Activated CD8-positive, alpha-beta memory T cell treated with anti-CD3 and anti-CD28 coated beads, Interleukin-2, amount 10 ng/mL, durations not matched to agents 7 days and 5 days (primary cell): ENCODE measurements at places on chromosomes 1 and 21. TPM values are rescaled to one million over a fixed set of nuclear protein-coding genes. Genes with fewer than 3 reads are reported as not detected.

Gene EPB41
- 73.7 TPM for total RNA-seq

Gene PDPN
- not detected for total RNA-seq

Gene USP33
- total RNA-seq = 46.2 TPM

Gene NES
- not detected for total RNA-seq

Gene GSTM5
- total RNA-seq = not detected

DNA sequence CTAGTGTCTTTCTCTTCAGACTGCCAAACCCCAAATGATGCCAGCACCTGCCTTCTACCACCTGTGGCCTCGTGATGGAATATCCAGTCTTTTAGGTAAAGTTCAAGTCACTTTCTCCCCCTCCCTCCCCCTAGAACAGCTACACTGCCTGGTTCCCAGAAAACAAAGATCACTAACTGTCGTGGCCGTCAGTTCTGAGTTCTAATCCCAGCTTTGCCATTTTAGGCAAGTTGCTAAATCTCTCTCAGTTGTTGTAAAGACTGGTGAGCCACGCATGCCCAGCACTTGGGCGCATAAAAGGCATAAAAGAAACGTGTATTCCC is 648 bp upstream of the TRAPPC3 start:
- DNase-seq = no peak

DNA sequence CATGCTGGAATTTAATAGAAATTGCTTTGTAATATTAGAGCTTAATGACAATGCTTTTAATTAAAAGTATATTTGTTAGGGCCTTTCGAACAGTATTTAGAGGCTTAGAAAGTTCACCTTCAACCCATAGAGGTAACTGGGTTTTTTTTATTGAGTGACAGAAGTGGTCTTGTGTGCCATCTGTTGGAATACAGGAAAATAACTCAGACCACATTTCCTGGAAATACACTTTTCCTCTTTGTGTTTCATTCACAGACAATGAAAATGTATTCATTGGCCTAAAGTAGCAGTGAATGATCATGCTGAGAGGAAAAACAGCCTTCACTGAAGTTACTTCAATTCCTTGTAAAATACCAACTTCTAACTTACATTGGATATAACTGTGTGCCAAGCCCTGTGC is 83.6 kb upstream of the L1TD1 start:
- DNase-seq = no peak

DNA sequence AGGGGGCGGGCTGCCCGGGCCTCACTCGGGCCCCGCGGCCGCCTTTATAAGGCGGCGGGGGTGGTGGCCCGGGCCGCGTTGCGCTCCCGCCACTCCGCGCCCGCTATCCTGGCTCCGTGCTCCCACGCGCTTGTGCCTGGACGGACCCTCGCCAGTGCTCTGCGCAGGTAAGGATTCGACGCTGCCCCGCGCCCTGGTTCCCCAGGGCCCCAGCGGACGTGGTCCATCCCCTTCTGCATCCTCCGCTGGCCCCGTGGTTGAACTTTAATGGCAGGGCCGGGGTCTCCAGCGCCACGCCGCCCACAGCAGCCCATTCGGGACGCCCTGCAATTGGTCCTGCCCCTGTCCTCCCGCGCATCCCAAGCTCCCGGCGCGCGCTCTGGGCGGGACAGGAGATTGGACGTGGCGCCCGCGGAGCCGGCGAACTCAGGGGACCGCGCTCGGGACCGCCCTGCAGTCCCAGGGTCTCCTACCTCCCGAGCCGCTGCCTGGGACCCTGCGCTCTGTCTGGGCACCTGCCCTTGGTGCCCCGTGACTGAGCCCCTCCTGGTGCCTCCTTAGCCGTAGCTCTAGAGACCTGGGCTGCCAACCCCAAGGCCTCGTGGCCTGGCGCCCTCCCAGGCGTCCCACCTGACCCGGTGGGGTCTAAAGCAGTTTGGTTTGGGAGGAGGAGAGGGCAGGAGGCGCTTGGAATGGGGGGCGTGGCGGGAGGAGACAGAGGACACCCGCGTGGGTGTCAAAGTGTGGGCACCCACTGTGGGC is at the start of gene ALPL:
Gene ALPL (plus strand): TSS at position 73 of the 762 bp plus-strand sequence. CDS start 44,659 bp downstream, outside the sequence.
- no peak for DNase-seq

GRCh38 chr1:96834986-96835385 is 113.4 kb downstream of the PTBP2 start:
- DNase-seq = no peak

DNA sequence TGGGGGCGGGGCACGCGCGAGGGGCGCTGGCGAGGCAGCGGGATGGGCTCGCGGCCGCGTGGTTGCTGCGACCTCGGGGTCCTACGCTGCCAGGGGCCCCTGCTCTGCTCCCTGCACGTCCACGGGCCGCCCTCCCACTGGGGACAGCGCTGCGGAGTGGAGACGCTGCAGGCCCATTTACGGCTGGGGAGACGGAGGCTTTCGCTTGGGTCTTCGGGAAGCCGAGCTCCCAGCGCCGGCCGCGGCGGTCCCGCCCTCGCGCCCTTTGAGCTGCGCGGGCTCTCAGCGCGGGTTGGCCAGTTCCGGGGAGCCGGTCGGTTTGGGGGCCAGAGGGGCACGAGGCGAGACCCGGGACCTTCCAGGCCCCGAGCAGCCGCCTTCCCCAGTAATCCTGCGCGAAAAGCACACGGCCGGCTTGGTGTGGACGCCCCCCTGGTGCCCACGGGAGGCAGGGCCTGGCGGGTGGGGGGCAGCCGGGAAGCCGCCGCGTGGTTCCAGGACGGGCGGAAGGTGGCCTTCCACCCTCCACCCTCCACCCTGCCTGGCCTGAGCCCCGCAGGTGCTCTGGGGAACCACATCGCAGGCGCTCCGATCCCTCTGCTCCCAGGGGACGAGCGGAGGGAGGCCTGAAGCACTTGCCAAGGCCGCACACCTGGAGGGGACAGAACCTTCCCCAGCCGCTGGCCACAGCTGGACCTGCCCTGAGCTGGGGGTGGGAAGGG is 570 bp upstream of the PEX10 start:
- DNase-seq = peak; percentile 55

DNA sequence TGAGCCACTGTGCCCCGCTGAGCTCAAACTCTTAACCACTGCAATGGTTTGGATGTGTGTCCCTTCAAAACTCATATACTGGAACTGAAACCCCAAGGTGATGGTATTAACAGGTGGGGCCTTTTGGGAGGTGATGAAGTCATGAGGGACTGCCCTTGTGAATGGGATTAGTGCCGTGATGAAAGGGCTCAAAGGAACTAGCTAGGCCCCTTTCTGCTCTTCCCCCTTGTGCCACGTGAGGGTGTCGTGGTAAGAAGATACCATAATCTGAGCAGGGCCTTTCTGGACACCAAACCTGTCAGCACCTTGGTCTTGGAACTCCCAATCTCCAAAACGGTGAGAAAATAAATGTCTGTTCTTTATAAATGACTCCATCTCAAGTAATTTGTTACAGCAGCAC is 45.5 kb upstream of the SPOCD1 start:
- no peak for DNase-seq

DNA sequence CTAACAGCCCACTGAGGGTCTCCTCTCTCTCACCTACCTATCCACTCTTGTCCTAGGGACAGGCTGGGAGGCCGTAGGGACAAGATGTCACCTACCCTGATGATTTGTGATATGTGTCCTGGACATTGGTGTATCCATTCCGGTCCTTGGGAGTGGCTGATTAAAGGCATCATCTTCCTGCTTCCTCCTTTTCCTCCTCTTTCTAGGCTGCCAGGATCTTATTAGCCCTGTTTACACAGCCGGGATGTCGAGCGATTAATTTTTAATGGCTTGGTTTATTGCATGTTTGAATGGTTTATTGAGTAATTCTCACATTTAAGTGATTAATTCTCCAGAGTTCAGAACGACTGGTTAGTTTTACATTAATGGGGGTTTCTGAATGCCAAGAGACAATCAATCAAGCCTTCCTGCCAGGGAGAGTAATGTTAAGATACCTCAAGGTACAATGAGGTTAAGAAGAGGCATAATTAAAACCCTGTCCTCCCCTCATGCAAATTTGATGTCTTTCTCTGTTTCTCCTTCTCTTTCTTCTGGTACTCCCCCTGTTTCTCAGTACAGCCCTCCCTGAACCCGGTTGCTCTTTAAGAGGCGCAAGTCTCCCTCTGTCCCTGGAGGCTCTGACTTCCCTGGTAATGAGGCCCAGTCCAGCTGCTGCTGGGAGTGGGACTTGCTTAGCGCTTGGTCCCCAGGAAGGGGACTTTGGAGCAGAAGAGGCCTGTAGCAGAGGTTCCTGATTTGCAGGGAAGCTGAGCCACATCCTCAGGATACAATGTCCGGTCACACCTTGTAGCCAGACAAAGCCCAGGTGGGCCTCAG is 50.9 kb downstream of the ACTL8 start:
- no peak for DNase-seq

DNA sequence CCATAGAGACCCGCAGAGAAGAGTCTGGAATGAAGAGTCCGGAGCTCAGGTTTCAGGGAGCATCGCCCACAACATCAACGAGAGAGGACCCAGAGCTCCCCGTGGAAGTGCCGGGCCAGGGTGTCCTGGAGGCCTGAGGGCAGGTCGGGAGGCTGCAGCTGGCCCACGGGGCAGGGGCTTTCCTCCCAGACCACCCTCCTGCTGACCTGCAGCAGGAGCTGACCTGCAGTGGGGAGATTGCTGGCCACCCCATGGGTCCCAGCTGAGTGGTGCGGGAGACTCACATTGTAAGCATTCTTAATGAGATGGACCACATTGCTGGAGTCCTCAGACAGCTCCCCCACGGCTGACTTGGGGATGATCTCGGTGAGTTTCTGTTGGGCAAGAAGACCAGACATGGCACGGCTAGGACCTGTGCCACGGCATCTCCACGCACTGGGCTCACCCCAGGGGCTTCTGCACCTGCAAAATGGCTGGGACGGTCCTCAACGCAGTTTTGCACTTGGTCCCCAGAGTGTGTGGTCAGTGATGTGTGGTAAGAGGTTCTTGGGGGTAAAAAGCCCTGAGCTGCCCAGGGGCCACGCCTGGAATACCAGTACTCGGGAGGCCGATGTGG is 21.3 kb upstream of the PTTG1IP start:
- DNase-seq = no peak

DNA sequence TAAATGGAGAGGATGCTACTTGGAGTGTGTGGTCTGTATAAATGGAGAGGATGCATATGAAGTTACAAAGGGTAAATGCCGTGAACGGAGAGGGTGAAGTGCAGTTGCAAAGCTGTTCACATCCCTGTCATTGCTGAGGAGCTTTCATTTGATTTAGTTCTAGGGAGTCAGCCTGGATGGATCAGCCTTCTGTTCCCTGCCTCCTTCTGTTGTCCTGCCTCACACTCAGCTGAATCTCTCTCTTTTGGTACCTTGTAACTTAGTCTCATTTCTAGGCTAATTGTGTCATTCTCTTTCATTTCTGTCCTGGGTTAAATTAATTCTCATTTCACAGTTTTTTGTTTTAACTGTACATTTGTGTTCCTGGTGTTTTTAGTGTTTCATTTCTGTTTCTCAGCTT is 133.2 kb upstream of the COL6A1 start:
- DNase-seq = no peak

DNA sequence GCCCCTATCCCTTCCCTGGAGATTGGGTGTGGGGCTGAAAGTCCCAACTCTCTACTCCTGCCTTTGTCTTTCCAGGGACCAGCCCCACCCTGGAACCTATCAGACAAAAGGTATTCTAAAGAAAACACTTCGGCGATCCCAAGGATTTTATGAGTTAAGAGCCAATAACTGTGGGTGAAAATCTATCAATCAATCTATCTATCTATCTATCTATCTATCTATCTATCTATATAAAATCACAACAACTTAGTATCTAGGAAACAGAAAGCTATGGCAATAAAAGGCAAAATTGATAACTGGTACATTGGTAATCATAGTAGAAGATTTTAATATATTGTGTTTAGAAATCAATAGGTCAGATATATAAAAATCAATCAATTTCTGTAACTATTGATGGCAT is 22.9 kb downstream of the TRIM11 start:
- no peak for DNase-seq

- no peak for DNase-seq
These were observed 305.8 kb upstream of the ZP4 start for GRCh38 chr1:238196516-238196915.

DNA sequence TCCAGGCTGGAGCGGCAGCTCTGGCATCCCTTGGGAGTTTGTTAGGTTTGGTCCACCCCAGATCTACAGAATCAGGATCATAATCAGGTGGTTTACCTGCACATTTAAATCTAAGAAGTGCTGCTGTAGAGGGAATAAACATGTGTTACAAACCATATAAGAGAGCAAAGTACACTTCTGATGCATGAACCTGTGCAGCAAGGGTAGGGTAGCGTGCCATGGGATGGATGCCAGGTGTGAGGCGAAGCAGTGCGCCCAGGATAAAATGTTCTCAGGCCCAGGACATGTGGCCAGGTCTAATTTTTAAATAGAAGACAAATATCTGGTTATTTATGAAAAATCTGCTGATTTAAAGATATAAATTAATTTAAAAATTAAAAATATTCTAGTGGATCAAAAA is 308.8 kb upstream of the USP24 start:
- no peak for DNase-seq

DNA sequence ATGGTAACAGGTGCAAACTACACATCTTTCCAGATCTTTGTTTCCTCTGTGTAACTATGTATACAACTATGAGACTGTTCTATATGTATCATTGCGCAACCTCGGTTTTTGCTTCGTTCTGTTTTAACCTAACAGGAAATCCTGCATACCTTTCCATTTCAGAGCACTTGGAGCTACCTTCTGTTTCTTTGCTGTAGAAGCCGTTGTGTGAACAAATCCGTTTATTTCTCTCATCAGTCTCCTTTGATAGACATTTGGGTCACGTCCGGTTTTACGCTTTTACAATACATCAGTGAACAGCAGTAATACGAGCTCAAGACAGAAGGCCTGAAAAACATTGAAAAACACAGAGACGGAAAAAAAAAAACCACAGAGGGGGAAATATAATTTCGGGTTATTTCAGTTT is 10.5 kb downstream of the ATP5IF1 start:
- peak; percentile 73 for DNase-seq

DNA sequence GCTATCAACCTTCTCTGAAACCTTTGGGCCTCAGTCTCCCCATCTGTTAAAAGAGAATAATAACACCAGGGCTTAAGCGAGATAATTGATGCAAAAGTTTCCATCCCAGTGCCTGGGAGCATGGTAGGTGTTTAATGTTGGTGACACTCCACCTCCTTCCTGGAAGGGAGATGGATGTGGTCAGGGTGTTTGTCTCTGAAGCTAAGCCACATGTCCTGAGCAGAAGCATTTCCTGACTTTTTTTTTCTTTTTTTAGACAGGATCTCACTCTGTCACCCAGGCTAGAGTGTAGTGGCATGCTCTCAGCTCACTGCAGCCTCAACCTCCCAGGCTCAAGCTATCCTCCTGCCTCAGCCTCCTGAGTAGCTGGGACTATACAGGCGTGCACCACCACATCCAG is 72.6 kb upstream of the HMGB4 start:
- DNase-seq = peak; percentile 42

DNA sequence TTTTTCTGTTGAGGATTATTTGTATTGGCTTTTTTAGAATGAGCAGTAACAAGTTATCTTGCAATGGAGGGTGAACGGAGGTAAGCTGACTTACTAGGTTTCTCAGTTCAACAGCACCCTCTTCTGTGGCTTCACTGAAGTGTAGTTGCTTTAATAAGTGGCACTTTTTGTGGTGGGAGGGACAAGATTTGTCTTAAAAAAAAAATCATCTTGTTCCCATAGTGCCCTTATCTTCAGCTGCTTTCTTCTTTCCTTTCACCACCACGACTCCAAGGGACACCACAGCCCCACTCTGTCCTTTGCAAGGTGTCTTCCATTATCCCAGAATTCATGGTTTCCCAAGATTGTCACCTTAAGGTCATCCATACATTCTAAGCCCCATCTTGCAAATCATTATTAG is 92.9 kb downstream of the PIGK start:
- DNase-seq = no peak
